ENCODE measurements at places on chromosomes 2 and 18.
A peak's percentile ranks its signal among the peaks of the same experiment; 100 is the strongest.

DNA sequence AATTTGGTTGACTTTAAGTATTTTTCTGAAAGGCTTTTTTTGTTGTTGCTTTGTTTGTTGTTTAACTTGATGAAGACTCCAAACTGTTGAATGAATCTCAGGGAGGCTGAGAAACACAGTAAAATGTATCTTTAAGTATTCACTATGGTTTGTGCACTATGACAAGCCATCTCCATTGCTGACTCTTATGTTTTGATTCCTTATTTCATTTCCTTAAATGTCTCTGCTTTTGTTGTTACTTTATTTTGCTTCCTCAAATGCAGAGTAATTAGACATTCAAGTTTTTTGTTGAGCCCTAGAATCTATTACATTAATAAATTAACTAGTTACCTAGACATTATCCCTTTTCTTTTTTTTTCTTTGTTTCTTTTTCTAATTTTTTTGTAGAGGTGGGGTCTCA lies 46.3 kb upstream of the SLC39A10 start:
- DNase-seq = no peak

DNA sequence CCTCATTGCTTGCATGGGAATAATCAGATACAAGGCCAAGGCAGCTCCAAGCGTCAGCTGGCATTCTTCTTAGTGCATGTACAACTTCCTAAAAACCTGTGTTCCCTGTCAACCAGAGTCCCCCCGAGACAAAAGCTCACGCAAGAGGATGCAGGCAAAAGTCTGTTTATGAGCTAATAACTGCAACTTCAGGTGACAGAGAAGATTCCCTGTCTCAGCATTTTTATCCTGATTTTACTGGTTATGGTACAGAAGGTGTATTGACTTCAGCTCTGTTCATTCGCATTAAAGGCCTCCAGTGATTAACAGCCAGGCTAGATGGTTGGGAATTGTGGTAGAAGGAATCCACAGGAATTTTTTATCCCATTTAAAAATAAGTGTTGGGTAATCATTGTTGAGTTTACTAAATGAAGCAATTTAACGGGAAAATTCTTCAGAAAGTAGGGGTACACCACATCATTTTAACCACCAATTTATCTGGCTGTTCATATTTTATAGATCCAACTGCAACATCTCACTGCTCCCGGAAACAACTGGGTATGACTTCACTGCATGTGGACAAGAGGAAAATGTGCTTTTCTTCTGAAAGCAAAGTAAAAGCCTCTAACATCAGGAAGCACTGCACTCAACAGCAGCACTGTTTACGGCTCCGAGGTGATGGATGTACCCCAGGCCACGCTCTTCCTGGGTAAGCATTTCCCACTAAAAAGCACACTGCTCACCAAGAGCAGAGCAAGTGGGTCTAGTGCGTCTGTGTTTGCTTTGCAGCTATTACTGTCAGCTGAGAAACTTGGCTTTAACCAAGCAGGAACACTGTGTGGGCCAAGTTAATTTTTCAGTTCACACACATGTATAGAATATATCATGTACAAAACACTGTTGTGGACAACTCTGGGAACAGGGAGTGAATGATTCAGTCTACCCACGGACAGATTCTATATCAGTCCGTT lies 31.9 kb downstream of the CCBE1 start:
- DNase-seq = no peak

- DNase-seq = no peak
These were observed 809.8 kb downstream of the RNF144A start for GRCh38 chr2:7726989-7727388.

GRCh38 chr2:206535260-206535986 lies 92.1 kb downstream of the ADAM23 start:
- no peak for DNase-seq

GRCh38 chr2:5849562-5849961 lies 157.4 kb downstream of the SOX11 start:
- no peak for DNase-seq

GRCh38 chr2:66574701-66575624 lies 140.0 kb downstream of the MEIS1 start:
- DNase-seq = peak; percentile 38

DNA sequence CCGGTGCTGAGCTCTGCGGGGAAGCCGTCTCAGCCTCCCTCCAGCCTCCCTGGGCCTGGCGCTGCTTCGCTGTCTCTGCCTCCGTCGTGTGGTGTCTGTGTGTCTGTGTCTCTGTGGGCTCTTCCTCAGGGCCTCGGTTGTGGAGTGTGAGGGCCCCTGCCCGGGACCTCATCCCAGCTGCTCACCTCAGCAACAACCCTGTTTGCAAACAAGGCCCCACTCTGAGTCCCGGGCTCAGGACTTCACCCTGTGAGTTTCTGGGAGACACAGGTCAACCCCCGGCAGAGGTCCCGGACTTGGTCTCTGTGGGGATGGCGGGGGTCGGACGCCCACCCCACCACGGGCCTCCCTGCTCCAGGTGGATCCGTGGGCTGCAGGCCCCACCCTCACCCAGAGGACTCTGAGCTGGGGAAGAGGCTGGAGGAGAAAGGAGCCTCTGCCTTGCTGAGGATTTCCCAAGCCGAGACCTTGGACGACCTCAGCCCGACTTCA lies 127.4 kb upstream of the CTDP1 start:
- no peak for DNase-seq

- DNase-seq = peak; percentile 3
These were observed 7.2 kb upstream of the SIX3 start for GRCh38 chr2:44934038-44934982.

GRCh38 chr2:24435391-24436316 lies 55.4 kb upstream of the NCOA1 start:
- no peak for DNase-seq

DNA sequence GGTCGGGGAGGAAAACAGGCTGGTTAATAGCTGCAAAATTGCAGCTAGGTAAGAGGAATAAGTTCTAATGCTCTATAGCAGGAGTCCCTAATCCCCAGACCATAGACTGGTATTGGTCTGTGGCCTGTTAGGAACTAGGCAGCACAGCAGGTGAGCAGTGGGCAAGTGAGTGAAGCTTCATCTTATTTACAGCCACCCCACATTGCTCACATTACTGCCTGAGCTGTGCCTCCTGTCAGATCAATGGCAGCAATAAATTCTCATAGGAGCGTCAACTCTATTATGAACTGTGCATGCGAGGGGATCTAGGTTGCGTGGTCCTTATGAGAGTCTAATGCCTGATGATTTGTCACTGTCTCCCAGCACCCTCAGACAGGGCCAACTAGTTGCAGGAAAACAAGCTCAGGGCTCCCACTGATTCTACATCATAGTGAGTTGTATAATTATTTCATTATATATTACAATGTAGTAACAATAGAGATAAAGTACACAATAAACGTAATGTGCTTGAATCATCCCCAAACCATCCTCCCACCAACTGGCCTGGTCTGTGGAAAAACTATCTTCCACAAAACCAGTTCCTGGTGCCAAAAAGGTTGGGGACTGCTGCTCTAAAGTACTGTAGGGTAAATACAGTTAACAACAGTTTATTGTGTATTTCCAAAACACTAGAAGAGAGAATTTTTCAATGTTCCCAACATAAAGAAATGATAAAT lies 91.7 kb upstream of the TFCP2L1 start:
- no peak for DNase-seq
